ENCODE measurements at places on chromosomes 7 and 10.

- no peak for DNase-seq
Measured at GRCh38 chr10:107529350-107529749, 364.8 kb upstream of the SORCS1 start.

DNA sequence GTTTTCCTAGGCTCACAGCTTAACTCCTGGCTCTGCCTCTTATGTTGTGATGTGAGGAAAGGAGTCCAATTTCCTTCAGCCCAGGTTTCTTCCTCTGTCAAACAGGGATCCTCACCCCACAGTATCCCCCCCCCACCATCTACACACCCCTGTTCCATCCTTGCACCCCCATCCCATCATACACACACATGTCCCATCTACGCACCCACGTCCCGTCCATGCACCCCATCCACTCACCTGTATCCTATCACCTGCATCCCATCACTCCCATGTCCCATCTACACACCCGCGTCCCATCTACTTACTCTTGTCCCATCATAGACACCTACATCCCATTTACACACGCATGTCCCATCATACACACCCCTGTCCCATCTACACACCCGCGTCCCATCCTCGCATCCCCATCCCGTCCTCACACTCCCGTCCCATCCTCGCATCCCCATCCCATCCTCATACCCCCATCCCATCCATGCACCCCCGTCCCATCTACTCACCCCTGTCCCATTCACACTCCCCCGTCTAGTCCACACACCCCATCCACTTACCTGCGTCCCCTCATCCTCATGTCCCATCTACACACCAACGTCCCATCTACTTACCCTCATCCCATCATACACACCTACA lies 117.3 kb downstream of the TRRAP start:
- no peak for DNase-seq

DNA sequence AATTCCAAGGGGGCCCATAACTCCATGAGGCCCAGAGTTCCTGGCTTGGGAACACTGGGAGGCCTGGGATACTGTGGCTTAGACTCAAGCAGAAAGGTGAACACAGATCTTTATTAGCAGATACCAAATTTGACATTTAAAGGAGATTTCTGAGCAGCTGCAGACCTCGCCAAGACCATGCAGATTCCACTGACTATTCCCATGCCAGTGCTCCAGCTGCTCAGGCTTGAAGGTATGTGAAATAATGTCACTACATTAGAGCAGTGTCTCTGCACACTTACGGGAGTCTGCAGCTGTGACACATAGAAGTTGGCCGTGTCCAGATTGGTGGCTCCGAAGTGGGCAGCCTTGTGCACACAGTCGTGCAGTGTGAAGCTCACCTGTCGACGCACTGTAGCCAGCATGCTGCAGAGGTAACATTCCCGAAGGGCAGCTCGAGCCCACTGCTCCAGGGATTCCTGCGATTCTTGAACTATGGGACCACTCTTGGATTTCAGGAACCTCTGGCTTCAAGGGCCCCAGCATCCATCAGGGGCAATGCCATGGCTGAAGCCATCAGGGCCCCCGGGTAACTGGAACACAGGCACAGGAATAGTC lies 46.1 kb downstream of the SEPTIN7 start:
- DNase-seq, result no peak

GRCh38 chr7:152351168-152351567 lies 84.6 kb downstream of the KMT2C start:
- no peak for DNase-seq

GRCh38 chr10:76729841-76730487 lies 907.6 kb downstream of the KCNMA1 start:
- DNase-seq, result no peak

- DNase-seq, result no peak
Measured at GRCh38 chr7:75967487-75967997, 26.9 kb downstream of the TMEM120A start.

DNA sequence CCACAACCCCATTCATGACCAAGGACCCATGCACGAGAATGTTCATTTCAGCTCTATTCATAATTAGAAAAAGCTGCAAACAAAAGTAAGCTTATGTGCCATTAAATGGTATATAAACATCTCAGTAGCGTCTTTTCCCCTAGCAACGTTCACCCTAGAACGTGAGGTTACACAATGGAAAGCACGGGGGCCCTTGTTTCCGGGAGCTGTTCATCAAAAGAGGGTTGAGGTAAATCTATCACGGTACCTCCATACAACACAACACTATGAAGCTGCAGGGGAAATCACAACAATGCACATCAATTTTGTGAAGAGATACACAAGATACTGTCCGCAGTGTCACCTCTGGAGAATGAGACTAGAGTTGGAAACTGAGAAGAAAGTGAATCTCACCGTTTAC lies 80.9 kb upstream of the DDC start:
- no peak for DNase-seq

DNA sequence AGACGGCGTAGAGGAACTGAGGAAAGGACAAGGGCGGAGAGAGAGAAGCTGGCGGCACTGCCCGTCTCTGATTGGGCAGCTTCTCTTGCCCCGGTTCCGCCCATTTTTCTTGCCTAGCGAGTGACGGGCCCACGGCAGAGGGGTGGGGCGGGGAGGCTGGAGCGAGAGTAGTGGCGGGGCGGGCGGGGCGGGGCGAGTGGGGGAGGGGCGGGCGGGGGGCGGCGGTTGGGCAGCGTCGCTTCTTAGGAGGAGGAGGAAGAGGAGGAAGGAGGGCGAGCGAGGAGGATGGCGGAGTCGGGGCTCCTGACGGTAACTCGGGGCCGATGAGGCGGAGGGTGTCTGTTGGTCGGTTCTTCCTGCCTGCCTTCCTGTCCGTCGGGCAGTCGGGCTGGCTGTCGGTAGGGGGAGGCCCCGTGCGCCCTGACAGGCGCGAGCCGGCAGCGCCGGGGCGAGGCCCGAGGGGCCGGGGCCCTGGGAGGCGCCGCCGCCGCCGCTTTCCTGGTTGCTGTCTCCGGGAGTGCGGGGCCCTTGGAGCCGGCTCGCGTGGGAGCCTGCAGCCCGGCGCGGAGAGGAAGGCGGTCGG lies at the start of gene SHOC2:
TSS of gene SHOC2 (plus strand) at position 256 of the 583 bp plus-strand sequence. CDS start 44,755 bp downstream, outside the sequence.
- DNase-seq, result peak; percentile 95

- peak; percentile 68 for DNase-seq
Measured at GRCh38 chr7:132061937-132062336, 505.5 kb upstream of the PODXL start.

- DNase-seq, result no peak
Measured at GRCh38 chr7:29864656-29865055, 58.3 kb downstream of the WIPF3 start.

GRCh38 chr10:113524539-113525490 lies 28.0 kb upstream of the HABP2 start:
- DNase-seq, result peak; percentile 70

- DNase-seq, result peak; percentile 64
Measured at GRCh38 chr7:1460821-1461645, 1.8 kb upstream of the MICALL2 start.

GRCh38 chr10:132964231-132964630 lies 21.9 kb upstream of the CFAP46 start:
- no peak for DNase-seq

DNA sequence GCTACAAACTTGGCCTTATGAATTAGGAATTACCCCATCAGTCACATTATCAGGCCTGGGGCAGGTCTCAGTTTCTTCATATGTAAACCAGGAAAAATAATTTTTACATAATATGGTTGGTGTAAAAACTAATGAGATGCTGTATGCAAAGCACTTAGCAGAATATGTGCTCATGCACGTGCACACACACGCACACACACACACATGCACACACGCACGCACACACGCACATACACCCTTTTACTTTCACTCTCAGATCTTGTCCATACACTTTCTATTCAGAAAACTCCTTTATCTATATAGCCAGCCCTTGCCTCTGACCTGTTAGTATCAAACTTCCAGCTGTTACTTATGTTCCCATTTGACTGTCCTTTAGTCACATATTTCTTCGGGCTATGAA lies 92.7 kb downstream of the CREB5 start:
- no peak for DNase-seq

DNA sequence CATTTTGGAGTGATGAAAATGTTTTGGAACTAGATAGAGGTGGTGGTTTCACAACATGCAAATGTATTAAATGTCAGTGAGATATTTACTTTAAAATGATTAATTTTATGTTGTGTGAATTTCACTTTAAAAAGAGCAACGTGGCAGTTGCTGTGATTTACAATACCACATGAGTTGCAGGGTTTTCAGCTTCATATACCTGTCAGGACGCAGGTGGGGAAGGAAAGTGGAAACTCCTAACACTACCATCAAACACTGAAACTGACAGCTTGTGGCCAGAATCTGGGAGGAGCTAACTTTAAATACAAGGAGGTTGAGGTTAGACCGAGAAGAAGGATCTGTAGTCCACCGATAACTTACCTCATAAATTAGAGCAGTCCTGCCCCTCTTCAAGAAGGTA lies 168.9 kb upstream of the TMEM72 start:
- DNase-seq, result no peak

GRCh38 chr10:52573347-52573746 lies 199.2 kb downstream of the MBL2 start:
- peak; percentile 13 for DNase-seq

GRCh38 chr10:43427166-43427825 lies 9.6 kb upstream of the ZNF487 start:
- no peak for DNase-seq

- no peak for DNase-seq
Measured at GRCh38 chr7:23235813-23236221, 10.8 kb upstream of the GPNMB start.

GRCh38 chr10:71649631-71650030 lies 69.9 kb downstream of the C10orf105 start:
- no peak for DNase-seq

DNA sequence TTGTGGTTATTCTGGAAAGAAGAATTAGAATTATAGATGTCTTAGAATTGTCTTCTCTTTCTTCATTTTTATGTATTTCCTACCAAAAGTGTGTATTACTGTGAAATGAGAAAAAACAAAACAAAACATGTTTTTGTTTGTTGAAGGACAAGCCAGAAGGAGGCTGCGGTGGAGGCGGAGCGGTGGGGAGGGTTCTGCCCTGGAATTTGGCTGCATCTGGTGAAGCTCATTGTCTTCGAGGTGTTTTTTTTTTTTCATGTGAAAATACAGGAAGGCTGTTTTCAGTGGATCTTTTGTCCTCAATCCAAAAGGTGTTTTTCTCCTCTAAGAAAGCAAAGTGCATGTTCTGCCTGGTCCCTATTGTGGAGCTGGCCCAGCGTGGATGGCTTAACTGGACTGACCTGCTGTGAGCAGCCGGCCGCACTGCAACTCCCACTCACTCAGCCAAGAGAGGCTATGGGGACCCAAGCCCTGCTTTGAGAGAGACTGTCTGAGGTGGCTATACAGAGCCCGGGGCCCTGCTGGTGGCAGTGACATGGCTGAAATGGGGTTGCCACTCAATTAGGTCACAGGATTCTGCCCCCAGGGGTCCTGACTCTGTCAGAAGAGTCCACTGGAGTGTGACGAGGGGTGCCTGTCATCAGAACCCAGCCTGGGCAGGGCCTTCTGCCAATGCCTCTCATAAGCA lies 184.9 kb upstream of the MKI67 start:
- DNase-seq, result no peak

DNA sequence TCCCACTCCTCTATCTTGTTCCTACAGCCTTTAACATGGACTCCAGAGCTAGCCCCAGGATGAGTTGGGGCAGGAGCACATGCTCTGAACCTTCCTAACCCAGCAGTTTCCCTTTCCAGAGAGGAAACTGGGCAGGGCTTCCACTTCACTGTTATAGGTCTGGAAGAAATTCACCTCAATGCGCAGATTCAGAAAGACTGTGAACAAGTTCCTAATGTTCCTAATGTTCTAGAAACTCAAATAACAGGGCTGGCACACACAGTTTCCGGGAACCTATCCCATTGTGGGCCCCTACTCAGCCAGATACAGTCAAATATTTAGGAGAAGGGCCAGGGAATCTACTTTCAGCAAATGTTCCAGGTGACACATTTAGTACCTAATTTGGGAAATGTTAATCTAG lies 29.7 kb downstream of the ABCC2 start:
- DNase-seq, result no peak

DNA sequence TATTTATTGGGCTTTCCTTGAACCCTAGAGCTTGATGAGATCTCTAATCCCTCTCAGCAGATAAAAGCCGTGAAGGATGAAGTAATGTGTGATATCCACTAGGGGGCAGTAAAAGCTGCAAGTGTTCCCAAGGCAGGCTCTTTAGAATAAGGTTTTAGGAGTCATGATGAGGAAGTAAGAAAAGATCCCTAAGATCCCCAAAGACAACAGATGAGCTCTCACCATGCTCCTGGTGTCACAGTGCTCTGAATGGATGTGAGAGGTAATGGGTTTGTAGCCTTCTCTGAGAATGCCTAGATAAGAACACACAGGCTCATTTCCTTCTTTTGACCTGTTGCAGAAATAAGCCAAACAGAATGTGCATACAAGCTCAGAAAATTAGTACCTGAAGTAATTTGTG lies 70.4 kb upstream of the ITPRID1 start:
- peak; percentile 64 for DNase-seq

DNA sequence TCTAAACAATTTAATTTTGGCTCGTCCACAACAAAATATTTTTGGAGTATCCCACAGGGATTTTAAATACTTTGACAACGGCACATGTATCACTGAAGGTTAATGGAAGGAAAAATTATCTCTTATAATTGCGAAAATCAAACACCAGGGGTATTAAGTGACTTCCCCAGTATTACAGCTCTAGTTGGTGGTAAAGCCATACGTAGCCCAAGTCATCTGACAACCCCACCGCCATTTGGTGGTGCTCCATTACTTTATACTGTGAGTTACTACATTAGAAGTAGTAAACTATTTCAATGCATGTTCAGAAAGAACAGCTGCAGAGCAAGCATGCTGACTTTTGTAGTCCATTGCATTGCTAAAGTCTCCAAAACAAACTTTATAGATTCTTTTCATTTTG lies 179.7 kb downstream of the HGF start:
- DNase-seq, result no peak

- DNase-seq, result no peak
Measured at GRCh38 chr7:92725161-92725925, 111.0 kb downstream of the CDK6 start.

DNA sequence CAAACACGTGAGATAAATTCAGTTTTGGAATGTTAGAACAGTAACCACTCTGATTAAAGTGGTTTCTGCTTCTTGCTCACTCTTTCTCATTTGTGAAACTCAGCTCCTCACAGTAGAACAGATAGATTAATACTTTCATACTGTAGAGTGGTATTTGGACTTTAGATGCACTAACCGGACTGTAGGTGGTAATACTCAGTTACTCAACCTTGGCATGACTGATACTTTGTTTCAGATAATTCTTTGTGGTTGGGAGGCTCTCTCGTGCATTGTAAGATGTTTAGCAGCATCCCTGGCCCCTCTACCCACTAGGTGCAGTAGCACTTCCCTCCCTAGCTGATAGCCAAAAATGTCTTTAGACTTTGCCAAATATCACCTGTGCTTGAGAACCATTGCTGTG lies 37.6 kb downstream of the MCU start:
- peak; percentile 14 for DNase-seq

DNA sequence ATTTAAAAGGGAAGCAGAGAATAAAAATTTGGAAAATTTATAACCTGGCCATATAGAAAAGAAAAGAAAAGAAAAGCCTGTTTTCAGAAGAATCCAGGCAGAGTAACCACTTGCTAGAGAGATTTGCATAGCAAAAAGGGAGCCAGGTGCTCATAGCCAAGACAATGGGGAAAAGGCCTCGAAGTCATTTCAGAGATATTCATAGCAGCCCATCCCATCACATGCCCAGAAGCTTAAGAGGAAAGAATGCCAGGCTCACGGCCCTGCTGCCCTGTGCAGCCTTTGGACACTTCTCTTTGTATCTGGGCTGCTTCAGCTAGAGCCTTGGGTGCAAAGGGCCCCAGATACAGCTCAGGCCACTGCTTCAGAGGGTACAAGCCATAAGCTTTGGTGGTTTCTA lies 159.8 kb downstream of the CCDC7 start:
- DNase-seq, result no peak

- no peak for DNase-seq
Measured at GRCh38 chr10:43707770-43708169, 59.1 kb upstream of the ZNF32 start.
